ENCODE measurements at places on chromosomes 11 and 22.

DNA sequence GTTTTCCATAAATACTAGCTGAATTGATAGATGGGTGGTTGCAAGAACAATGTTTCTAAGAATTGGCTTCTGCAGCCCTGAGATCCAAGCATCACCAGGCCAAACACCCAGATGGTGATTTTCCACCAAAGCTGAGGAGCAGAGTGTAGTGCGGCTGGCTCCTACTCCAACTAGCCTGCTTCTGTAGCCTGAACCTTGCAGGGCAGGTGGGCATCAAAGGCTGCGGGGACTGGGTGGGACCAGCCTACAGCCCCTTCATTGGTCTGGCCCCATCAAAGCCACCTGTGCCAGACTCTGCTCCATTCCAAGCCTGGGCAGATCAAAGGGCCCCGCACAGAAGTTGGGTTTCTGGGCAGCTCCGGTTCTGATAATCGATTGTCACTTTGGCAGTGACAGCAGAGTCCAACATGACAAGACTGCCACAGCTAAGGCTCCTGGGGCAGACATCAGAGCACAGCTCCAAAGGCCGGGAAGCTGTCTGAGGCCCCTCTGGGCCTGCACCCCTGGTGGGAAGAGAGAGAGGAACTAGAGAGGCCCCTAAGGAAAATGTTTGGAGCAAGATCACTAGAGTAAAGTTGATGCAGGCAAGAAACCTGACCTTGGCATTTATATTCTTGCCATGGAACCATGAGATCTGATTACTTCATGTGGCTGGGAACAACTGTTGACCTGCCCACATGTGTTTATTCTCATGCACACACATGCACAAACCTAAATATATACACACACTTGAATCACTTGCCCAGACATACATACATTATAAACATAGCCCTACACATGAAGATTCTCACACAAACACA, 582.9 kb downstream of the INSC start:
- DNase-seq = no peak

DNA sequence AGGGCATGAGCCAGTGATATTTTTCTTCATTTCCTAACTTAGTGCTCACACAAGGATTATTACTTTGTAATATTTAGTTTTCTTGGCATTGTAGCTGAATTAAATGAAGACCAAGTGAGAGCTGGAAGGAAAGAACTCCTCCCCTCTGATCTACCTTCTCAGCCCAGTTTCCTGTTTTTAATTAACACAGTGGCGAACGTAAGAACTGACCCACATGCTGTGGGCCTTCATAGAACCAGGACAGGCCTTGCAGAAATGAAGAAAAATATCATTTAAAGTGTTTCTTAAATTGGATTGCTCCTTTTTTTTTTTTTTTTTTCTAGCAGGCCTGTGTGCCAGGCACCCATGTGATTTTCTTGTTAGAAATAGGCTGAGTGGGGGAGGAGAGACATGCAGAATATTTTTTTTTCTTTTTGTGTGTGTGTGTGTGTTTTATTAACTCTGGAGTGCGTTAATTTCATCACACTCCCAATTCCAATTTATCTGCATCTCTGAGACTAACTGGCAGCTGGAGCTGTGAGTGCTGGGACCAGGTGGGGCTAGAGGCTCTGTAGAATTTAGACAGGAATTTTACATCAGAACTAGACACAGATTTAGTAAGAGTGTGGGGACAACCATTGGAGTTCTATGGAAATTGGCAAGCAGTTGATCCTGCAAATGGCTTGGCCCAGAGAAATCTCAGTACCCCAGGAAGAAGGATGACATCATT, 320.5 kb downstream of the DDX10 start:
- no peak for DNase-seq

- DNase-seq = no peak
These were observed 6.7 kb upstream of the LRFN4 start for GRCh38 chr11:66850235-66850587.

DNA sequence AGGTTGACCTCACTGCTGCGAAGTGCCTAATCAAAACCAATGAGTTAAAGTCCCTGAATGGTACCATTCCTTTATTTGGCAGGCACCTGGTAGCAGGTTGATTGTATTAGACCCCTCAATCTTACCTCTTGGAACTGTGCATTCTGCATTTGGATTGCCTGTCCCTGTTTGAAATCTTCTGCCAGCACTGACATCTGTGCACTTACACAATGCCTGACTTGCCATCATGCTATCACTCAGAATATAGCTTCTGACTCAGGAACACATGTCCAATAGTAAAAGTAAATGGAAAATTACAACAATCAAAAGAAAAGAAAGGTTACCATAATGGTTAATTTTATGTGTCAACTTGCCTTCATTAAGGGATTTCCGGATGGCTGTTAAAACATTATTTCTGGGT, 366.0 kb upstream of the PDGFD start:
- no peak for DNase-seq

GRCh38 chr11:86553265-86553664, 119.2 kb downstream of the ME3 start:
- DNase-seq = no peak

DNA sequence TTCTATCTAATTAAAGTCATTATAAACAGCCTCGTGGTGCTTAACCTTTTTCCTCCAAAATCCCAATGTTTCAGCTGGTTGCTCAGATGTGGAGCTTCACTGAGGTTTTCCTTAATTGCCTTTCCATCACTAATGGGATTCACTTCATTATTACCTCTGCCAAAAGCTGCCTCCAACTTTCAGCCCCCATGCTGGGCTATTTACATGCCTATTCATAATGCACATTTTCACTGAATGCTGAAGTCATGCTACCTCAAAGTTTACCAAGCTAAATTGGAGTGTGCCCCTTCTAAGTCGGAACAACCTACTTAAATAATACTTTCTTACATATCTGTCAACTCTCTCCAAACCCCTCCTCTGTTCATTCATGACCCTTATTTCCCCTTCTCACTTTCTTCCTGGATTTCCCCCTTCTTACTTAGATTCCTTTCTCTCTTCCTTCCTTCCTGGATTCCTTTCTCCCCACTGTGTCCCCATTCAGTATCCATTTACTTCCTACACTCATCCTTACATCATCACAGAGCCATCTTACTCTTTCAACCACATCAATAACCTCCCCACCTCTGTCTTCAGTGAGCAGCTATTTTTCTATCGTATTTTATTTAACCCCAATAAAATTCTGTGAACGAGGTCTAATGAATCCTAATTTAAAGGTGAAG, 887.3 kb upstream of the TENM4 start:
- DNase-seq = no peak

DNA sequence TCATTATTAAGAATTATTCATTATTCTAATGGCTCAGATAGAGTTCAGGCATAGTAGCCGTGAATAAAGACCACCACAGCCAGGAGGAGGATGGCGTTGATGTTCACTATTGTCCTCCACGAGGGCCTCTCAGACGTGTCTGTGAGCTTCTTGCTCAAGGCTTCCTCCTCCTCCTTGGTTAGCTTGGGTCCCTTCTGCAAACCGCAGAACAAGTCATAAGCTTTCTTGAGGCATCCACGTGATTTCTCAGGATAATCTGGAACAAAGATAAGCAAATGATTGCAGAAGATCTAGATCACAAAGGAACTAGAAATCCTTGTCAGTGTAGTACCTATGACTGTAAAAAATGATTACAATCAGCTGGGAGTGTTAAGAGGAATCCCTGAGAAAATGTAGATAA, 13.6 kb upstream of the RFPL2 start:
- DNase-seq = no peak

DNA sequence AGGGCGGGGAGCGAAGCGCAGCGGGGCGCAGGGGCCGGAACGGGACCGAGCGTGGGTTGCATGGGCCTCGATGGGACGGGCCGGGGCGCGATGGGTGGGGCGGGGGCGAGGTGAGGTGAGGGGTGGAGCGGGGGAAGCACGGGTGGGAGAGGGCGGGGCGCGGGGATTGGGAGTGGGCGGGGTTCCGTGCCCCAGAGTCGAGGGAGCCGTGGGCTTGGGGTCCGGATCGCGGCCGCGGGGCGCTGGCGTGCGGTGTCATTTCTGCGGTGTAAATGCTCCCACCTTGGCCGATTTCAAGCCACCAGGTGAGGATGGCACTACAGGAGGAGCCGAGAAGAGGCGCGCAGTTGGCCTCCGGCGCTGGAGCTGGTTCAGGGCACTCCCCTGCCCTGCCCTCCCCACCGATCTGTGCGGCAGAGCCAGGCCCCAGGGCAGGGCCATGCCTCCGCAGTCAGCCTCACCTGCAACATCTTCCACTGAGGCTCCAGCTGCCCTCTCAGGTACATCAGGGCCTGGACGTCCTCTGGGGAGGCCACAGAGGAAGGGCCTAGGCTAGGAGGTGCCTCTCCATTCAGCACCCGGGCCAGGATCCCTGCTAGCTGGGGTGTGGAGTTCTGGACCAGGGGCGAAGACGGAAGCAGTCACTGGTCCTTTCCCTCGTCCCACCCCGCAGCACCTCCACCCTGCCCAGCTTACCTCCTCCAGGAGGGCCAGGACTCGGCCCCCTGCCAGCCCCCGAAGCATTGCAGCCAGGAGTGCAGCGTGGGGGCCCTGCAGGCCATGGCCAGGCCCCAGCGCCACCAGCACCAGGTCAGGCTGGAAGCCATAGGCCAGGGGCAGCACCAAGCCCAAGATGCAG, 620 bp upstream of the TUBGCP6 start:
- DNase-seq = no peak

DNA sequence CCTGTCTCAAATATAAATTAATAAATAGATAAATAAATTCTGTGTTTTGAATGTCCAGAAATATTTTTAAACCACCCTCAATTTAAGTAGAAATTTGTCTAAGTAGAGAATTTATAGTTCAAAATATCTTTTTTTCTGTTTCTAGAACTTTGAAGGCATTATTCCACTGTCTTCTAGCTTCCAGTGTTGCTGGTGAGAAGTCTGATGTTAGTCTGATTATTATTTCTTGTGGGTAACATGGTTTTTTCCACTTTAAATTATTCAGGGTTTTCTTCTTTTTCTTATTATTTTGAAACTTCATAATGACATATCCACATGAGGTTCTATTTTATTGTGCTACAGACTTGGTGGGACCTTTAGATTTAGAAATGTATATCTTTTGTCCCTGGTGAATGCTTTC, 46.4 kb upstream of the HEPHL1 start:
- DNase-seq = no peak

DNA sequence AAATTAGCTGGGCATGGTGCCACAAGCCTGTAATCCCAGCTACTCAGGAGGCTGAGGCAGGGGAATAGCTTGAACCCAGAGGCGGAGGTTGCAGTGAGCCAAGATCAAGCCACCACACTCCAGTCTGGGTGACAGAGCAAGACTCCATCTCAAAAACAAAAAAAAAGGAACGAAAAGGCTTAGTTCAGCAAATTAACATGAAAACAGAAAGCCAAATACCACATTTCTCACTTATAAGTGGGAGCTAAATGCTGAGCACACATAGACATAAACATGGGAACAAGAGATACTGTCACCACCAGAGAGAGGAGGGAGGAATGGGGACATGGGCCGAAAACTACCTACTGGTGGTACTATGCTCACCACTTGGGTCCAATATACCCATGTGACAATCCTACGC, 38.6 kb downstream of the SCGB1A1 start:
- DNase-seq = no peak

DNA sequence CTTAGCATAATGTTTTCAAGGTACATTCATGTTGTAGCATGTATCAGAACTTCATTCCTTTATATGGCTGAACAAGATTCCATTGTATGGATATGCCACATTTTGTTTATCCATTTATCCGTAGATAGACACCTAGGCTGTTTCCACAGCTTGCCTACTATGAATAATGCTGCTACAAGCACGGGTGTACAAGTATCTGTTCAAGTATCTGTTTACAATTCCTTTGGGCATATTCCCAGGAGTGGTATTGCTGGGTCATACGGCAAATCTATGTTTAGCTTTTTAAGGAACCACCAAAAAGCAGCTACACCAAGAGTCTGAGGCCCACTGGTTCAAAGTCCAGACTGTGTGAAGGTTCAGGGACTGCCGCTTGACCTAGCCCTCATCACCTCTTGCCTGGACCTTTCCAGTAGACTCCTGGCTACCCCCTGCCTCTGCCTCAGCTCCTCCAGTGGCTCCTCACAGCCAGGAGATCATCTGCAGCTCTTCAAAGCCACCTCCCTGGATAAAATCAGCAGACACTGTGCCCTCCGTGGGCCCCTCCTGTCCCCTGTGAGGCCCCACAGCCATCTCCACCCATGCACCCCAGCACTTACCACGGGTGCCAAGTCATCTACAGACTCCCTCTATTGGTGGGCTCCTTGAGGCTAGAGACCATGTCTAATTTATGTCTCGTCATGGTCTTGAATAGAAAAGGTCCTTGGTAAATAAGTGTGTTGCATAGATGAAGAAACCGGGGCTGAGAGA, 160.3 kb downstream of the MN1 start:
- DNase-seq = no peak

- DNase-seq = no peak
These were observed 202.8 kb upstream of the SEZ6L start for GRCh38 chr22:25966448-25966913.

DNA sequence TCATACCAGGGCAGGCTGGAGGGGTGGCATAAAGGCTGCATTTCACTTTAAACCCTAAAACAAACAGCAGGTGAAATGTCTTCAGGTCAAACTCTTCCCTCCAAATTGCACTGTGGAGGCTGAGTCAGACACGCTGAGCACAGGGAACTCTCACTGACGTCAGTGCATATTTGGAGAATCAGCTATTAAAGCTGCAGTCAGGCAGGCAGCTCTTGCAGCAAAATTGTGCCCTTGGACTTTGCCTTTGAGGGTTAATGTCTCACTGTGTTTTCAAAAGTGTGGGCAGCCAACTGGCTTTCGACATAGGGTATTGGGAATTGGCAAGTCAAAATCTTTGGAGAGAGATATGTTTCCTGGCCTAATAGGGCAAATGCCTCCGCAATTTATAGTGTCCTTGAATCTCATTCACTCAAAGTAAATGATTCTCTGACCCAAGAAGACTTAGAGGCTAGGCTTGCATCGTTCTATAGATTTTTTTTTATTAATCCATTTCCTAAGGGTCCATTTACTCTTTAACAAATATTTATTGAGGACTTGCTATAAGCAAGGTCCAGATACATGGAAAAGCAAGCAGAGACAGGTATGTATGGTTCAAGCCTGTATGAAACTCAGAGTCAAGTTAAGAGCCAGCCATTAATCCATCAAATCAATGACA, 27.7 kb upstream of the SMCO4 start:
- DNase-seq = no peak

GRCh38 chr11:73388265-73389133, 12.3 kb downstream of the RELT start:
- DNase-seq = no peak

DNA sequence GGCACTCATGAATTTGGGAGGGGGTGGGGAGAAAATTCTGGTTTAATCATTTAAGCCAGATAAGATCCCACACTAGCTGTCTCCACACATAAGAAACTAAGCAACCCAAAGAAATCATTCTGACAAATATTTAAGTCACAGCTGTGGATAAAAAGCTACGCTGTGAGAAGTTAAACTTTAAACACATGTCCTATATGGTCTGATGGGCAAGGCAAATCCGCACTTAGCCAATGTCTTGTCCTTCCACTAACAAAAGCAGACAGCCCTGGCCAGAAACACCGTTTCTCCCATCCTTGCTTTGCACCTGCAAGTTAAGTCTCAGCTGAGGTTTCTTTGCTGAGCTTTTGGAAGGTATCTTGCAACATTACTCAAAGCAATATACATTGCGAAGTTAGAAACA, 68.0 kb downstream of the ETS1 start:
- peak; percentile 37 for DNase-seq

- no peak for DNase-seq
These were observed 132.1 kb upstream of the BLID start for GRCh38 chr11:122248131-122248530.

Measured in CD4-positive, alpha-beta T cell treated with Interleukin-12 subunit alpha and Interleukin-12 subunit beta, for 1 hour (primary cell).